CD14-positive monocyte (primary cell): ENCODE measurements at places on chromosomes 13 and 19. TPM values are rescaled to one million over a fixed set of nuclear protein-coding genes. Genes with fewer than 3 reads are reported as not detected.

- H3K27ac ChIP-seq: no peak overlapping the region
- DNase-seq: no peak
- H3K4me1 ChIP-seq: no peaks in the 10 kb centered on the region
Observed at GRCh38 chr19:10945264-10945663, 15.6 kb upstream of the SMARCA4 start.

- H3K27ac ChIP-seq: no peak overlapping the region
- no peak overlapping the region for H3K4me3 ChIP-seq
- DNase-seq: no peak
- peaks cover 13% of the 10 kb centered on the region for H3K27me3 ChIP-seq
- no peaks in the 10 kb centered on the region for H3K36me3 ChIP-seq
Observed at GRCh38 chr19:40507892-40508291, 41.1 kb downstream of the SPTBN4 start.

DNA sequence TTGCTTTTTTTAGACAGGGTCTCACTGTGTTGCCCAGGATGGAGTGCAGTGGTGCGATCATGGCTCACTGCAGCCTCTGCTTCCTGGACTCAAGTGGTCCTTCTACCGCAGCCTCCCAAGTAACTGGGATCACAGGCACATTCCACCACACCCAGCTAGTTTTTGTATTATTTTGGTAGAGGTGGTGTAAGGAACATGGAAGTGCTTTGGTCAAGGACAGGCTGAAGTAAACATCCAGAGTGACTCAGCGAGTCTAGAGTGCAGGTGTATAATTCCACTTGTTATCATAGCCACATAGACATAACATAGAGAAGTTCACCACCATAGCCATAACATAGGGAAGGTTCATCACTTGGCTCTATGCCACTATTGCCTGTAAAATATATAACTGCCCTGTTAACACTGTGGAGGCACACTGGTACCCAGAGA is 98.6 kb downstream of the RBM26 start:
- H3K27ac ChIP-seq: no peak overlapping the region
- H3K4me3 ChIP-seq: no peak overlapping the region
- no peaks in the 10 kb centered on the region for H3K4me1 ChIP-seq
- H3K36me3 ChIP-seq: no peaks in the 10 kb centered on the region
- peaks cover 2% of the 10 kb centered on the region for H3K27me3 ChIP-seq

- H3K27me3 ChIP-seq: no peaks in the 10 kb centered on the region
- no peak for DNase-seq
- no peaks in the 10 kb centered on the region for H3K36me3 ChIP-seq
- H3K27ac ChIP-seq: no peak overlapping the region
Observed at GRCh38 chr19:35811317-35812219, 1.1 kb downstream of the PRODH2 start.

- H3K27ac ChIP-seq: no peak overlapping the region
- peaks cover 11% of the 10 kb centered on the region for H3K4me1 ChIP-seq
- no peak for DNase-seq
- no peaks in the 10 kb centered on the region for H3K27me3 ChIP-seq
Observed at GRCh38 chr13:97430296-97430695, 3.7 kb upstream of the RAP2A start.

DNA sequence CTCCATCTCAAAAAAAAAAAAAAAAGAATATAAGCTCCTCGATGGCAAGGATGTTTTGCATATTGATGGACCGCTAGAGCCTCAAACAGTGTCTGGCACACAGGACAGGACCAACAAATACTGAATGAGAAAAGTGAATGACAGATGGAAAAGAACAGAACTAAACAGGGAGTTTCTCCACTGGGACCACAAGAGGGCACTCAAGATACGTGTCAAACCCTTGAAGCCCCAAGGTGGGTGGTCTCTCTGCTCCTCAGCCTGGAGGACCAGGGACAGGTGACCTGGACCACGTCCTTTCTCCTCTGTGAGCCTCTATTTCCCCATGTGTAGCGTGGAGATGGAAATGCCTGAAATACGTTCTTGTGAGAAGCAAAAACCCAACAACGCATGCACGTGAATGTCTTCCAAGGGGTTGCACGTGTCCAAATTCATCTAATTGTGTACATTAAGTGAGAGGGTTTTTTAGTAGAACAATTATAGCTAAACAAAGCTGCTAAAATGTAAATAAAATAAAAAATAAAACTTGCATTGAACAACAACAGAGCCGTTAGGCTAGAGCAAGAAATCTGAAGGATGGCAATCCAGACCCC is 5.7 kb upstream of the CDC42EP5 start:
- H3K36me3 ChIP-seq: no peaks in the 10 kb centered on the region
- no peak overlapping the region for H3K27ac ChIP-seq
- H3K4me1 ChIP-seq: peaks cover 24% of the 10 kb centered on the region
- peaks cover 41% of the 10 kb centered on the region for H3K27me3 ChIP-seq

- peaks cover 36% of the 10 kb centered on the region for H3K4me1 ChIP-seq
- H3K4me3 ChIP-seq: peak overlapping the region; percentile 64
- H3K27ac ChIP-seq: peak overlapping the region; percentile 79
- DNase-seq: peak; percentile 14
- H3K36me3 ChIP-seq: no peaks in the 10 kb centered on the region
Observed at GRCh38 chr19:2164020-2164998, 576 bp downstream of the DOT1L start.

The CYP2A7 gene
- polyA plus RNA-seq: not detected in 2 replicates

The LAIR1 gene
- polyA plus RNA-seq: 73.8 TPM

The TFPT gene
- 9.5 TPM for polyA plus RNA-seq

The LRRC4B gene
- not detected in 2 replicates for polyA plus RNA-seq

GRCh38 chr19:13935765-13936510 is 2.3 kb downstream of the PODNL1 start:
- no peaks in the 10 kb centered on the region for H3K4me1 ChIP-seq
- H3K4me3 ChIP-seq: no peak overlapping the region
- no peak overlapping the region for H3K27ac ChIP-seq
- H3K36me3 ChIP-seq: peaks cover 5% of the 10 kb centered on the region

The CFAP97D2 gene
- 0.21 TPM for polyA plus RNA-seq

The FOXA3 gene
- polyA plus RNA-seq: not detected

The CGB8 gene
- not detected in 2 replicates for polyA plus RNA-seq

The COX7A1 gene
- polyA plus RNA-seq: not detected

The KIR2DL4 gene
- 0.12 TPM for polyA plus RNA-seq

The COMP gene
- polyA plus RNA-seq: not detected
